ENCODE measurements at places on chromosomes 2 and 18. TPM values are rescaled to one million over a fixed set of nuclear protein-coding genes. Genes with fewer than 3 reads are reported as not detected.

Gene ANKRD53
- total RNA-seq: 1.2 TPM

GRCh38 chr18:36476433-36476832, 178.9 kb downstream of the FHOD3 start:
- H3K27me3 ChIP-seq: no peaks in the 10 kb centered on the region
- DNase-seq: no peak
- H3K36me3 ChIP-seq: no peaks in the 10 kb centered on the region
- no peak overlapping the region for H3K27ac ChIP-seq
- peaks cover 55% of the 10 kb centered on the region for H3K4me1 ChIP-seq
- no peak overlapping the region for H3K4me3 ChIP-seq

GRCh38 chr2:43269706-43270105, 43.3 kb upstream of the ZFP36L2 start:
- peaks cover 20% of the 10 kb centered on the region for H3K4me1 ChIP-seq
- no peak for DNase-seq
- no peak overlapping the region for H3K27ac ChIP-seq
- peaks cover 2% of the 10 kb centered on the region for H3K36me3 ChIP-seq
- no peaks in the 10 kb centered on the region for H3K27me3 ChIP-seq

- no peaks in the 10 kb centered on the region for H3K27me3 ChIP-seq
- DNase-seq: no peak
- no peak overlapping the region for H3K4me3 ChIP-seq
- H3K36me3 ChIP-seq: no peaks in the 10 kb centered on the region
- H3K27ac ChIP-seq: no peak overlapping the region
- peaks cover 16% of the 10 kb centered on the region for H3K4me1 ChIP-seq
Observed at GRCh38 chr2:138707392-138708074, 72.7 kb downstream of the NXPH2 start.

- no peak for DNase-seq
- no peaks in the 10 kb centered on the region for H3K36me3 ChIP-seq
- no peak overlapping the region for H3K4me3 ChIP-seq
- no peaks in the 10 kb centered on the region for H3K4me1 ChIP-seq
- no peak overlapping the region for H3K27ac ChIP-seq
- H3K27me3 ChIP-seq: peaks cover 2% of the 10 kb centered on the region
Observed at GRCh38 chr2:232456296-232457120, 555 bp downstream of the ALPI start.

DNA sequence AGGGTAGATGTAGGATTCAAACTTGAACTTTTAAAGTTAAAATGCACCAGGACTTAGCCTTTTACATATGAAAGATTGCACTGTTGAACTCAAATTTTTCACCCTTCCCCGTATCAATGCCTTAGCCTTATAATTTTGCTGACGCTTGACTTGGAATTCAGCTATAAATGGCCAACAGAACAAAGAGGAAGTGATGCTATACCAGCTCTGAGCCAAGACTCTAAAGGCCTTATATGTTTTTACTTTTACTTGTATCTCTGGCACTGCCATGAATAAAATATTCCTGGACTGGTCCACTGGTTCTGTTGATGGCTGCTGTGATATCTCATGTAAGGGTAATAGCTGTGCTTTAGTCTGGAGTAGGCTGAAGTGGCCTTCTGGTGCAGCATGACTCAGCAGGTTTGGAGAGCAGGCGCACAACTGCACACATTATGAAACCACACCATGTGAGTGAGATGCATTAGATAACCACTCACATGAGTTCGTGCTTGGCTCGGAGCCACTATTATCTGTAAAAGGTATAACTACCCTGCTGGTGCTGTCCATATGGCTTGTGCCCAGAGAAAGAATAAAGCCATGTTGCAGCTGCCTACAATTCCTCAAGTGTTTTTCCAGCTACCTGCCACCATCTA, 8.4 kb upstream of the IER3IP1 start:
- no peaks in the 10 kb centered on the region for H3K4me1 ChIP-seq
- no peak overlapping the region for H3K4me3 ChIP-seq
- DNase-seq: no peak
- no peak overlapping the region for H3K27ac ChIP-seq
- peaks cover 9% of the 10 kb centered on the region for H3K36me3 ChIP-seq
- H3K27me3 ChIP-seq: peaks cover 35% of the 10 kb centered on the region

DNA sequence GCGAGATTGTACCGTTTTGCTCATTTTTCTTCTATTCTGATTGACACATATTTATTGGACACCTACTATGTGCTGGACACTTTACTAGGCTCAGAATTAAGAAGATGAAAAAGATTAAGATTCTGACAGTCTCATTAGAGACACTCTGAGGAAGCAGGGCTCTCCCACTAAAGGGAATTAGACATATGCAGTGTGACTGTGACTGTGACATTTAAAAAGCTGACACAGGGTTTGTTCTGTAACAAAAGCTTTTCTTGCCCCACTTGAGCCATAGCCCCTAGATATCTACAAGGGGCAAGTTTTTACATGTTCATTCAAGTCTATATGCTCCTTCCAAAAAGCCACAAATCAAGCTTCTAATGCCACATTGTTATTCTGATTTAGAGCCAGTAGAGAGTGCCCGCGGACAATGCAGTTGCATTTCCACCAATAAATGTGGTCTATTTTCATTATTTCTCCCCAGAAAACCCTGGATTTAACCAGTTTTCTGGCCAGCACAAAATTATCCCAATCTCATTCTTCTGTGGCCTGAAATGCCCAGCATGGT, 9.8 kb downstream of the ARHGAP25 start:
- no peak overlapping the region for H3K27ac ChIP-seq
- H3K4me1 ChIP-seq: peaks cover 11% of the 10 kb centered on the region
- DNase-seq: no peak
- H3K4me3 ChIP-seq: no peak overlapping the region
- no peaks in the 10 kb centered on the region for H3K27me3 ChIP-seq

- DNase-seq: no peak
- H3K4me1 ChIP-seq: peaks cover 46% of the 10 kb centered on the region
- peaks cover 9% of the 10 kb centered on the region for H3K36me3 ChIP-seq
- H3K27ac ChIP-seq: no peak overlapping the region
Observed at GRCh38 chr2:20333738-20334137, 16.9 kb downstream of the PUM2 start.
